Esophagus squamous epithelium (tissue), 5 donors: ENCODE measurements at places on chromosomes 13 and 19.
A peak's percentile ranks its signal among the peaks of the same experiment; 100 is the strongest.

DNA sequence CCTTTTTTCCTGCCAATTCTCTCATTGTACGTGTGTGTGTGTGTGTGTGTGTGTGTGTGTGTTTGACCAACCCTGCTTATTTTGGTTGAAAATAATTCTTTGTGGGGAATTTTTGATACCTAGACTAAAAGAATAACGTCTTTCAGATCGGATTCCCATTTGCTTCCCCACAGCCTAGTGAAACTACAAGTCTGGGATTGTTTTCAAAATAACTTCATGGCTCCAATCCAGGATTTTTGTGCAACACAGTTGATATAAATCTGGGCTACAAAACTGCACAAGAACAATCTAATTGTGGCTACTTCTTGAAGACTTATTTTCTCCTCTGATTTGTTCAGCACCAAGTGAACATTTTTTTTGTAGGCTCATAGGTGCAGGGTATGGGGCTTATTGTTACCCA lies 332.8 kb upstream of the MIR17HG start:
- DNase-seq = no peak

DNA sequence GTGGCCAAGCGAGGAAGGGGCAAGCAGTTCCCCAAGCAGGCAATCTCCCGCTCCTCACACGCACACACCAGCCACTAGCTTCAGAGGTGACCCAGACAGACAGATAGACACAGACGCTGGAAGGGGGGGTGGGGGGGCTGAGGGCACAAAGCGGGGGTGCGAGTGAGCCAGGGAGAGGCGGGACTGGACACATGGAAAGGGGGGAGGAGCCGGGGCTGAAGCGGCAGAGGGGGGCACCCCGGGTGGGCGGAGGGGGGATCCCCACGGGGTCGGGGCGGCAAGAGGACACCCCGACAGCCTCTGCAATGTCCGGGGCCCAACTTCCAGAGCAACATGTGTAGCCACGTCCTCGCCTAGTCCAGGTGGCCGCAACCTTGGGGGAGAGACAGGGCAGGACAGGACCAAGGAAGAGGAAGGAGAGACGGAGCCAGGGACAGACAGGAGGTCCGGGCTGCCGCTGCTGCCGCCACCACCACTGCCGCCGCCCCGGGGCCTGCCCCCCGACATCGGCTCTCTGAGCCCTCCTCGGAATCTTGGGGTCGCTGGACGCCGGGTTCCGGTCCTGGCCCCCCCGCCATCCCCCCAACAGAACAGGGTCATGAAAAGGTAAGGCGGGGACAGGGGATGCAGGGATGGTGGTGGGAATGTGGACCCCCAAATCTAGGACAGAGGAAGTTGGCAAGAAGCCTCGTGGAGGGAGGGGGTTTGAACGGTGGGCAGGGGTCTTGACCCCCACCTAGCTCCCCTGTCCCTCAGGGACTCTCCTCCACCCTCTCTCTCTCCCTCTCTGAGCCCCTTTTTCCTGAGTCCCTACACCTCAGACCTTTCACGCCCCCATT lies 1.1 kb downstream of the GRIN2D start:
- no peak for DNase-seq

- DNase-seq = no peak
These were observed 36.6 kb downstream of the MUC16 start for GRCh38 chr19:8973501-8974091.

GRCh38 chr19:45730368-45731288 lies at the start of gene FBXO46:
FBXO46 (minus strand) TSS chr19:45730896; CDS start chr19:45713495, 17,401 bp downstream.
- DNase-seq = peak; percentile 91

GRCh38 chr19:8626842-8627241 lies 3.6 kb upstream of the NFILZ start:
- DNase-seq = no peak

- no peak for DNase-seq
These were observed 6.6 kb downstream of the ZSCAN18 start for GRCh38 chr19:58091251-58091995.

DNA sequence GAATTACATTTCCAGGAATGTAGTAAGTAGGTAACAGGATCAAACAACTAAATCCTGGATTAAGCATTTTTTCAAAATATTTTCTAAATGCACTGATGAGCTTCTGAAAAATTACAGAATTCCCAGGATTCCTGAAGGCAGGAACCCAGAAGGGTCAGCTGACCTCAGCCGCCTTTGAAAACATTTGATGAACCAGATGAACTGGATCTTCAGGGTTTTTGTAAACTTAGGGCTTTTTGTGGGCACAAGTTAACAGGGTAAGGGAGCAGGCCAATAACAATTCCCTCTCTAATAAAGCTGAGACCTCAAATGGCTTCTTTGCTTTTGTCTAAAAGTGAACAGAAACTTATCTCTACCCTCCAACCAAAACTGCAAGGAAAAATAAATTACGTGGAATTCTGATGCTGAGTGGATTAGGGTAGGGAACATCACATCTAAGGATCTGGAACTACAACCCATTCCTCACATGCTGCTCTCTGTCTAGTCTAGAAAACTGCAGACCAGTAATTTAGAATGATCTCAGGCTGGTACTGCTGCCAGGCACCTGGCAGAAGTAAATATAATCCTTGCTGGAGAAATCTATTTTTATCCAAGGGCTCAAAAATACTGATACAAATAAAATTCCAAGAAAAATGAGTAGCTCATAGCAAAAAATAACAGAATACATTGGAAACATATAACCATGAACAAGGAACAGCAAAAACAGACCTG lies 48.2 kb upstream of the N4BP2L1 start:
- no peak for DNase-seq

- no peak for DNase-seq
These were observed 1.9 kb upstream of the LMTK3 start for GRCh38 chr19:48513289-48514122.

GRCh38 chr13:112959206-112959605 lies 9.8 kb upstream of the MCF2L start:
- DNase-seq = no peak

DNA sequence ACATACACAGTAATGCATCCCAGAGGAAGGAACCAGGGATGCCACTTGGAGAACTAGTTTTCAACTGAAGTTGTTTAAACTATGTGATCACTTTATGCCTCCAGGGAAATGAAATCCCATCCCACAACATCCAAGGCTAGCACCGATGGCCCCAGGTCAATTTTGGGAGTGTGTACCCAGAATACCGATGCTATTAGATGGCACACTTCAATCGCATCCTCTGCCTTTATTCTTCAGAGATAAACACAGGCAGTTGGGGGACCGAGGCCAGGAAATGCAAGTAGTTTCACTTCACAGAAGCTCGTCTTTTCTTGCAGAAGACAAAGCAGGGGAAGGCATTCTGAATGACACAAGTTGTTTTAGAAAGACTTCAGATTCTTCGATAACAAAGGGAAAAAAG lies 13.8 kb downstream of the STK24 start:
- no peak for DNase-seq

GRCh38 chr19:13808856-13809255 lies 13.6 kb downstream of the ZSWIM4 start:
- DNase-seq = no peak

GRCh38 chr19:47497821-47498520 lies 14.0 kb upstream of the KPTN start:
- DNase-seq = no peak

GRCh38 chr13:43874504-43875092 lies 4.9 kb downstream of the CCDC122 start:
- no peak for DNase-seq

- DNase-seq = no peak
These were observed 64.9 kb upstream of the FGF14 start for GRCh38 chr13:102466610-102467190.

- no peak for DNase-seq
These were observed at the start of gene CEACAM16 for GRCh38 chr19:44698492-44699201. CEACAM16 (plus strand) TSS chr19:44699151; CDS start chr19:44701457, 2,306 bp downstream.

DNA sequence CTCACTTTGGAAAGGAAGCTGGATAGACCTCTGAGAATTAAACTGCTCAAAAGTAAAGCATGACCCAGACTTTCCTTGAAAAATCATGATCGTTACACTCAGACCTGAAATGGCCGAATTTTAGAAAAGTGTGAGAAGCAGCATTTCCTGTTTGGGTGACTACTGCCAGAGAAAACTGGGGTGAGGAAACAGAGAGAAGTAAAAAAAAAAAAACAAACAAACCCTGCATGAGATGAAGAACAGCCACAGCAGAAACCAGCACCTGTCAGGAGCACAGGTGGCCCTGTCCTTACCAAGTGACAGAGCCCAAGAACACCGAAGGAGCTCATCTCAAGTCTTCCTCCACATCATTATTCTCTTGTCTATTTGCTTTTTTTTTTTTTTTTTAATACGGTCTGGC lies 12.0 kb upstream of the ADPRHL1 start:
- no peak for DNase-seq

DNA sequence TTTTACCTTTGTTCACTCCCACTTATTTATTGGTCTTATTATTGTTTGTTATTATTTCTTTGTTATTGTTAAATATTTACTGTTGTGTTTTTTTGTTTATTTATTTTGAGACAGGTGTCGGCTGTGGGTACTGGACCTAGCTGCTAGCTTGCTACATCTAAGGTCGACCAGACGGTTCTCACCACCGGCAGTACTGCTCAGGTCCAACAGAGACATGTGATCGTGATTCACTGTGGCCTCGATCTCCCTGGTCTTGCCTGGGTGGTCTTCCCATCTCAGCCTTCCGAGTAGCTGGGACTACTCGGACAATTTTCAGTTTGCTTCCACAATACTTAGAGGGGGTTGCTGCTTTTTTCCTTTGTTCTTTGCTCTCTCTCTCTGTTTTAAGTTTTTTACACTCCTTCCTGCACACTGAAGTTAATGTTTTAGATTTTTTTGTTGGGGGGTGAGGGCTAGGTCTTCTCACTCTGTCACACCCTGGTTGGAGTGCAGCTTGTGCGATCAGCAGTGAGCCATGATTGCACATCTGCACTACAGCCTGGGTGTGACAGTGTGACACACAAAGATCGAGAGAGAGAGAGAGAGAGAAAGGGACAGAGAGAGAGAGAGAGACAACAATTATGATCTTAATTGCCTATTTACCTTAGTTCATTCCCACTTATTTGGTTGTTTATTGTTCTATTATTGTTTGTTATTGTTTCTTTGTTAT lies 1432.4 kb downstream of the UQCRFS1 start:
- DNase-seq = no peak

DNA sequence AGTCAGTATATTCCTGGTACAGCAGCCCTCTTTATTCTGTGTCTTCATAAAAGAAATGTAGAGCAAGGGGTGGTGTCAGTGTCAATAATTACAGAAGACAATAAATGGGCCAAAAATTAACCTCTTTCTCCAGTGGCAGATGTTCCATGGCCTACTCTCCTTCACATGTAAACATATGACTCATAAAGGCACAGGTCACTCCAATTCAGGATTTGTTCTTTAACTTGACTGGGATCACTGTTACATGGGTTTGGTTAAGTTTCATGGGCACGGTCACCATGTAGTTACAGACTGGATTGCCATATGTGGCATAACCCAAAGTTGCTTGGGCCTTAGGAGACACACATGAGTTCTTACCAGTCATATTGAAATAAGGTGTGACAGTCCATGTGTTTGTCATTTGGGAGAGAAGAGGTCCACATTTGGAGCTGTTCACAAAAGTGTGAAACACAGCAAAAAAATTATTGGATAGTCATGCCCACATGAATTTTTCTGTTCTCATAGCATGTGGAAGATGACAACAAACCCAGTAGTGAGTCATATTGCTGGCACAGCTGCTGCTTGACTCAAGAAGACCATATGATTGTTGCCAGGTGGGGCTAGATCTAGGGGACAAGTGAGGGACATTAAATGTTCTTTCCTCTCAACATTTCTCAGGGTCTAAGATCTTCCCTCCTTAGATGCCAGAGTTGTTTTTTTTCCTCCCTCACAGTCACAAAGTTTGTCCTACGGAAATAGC lies 68.1 kb upstream of the HTR2A start:
- DNase-seq = no peak

DNA sequence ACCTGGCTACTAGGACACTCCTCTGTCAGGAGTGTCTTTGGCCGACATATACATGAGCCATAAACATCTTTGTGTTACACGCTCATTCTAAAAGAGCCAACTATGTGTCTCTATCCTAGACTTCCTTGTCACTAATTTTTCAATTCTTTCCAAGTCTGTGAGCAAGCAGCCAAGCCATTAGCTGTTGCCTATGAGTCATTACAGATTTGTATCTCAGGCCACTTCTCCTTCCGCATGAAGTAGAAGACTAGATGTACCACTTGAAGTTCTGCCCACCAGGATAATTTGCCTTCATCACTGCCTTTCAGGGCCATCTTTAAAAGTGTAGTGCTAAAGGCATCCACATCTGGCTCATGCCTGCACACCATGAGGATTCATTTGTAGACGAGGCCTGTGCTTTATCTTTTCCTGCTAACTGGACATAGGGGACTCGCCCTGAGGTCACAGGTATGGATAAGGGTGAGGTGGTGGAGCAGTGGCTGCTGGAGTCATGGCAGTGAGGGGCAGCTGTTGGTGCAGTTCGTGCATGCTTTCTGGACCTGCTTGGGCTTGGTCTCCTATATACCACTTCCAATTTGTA lies 126.1 kb upstream of the KL start:
- DNase-seq = no peak

GRCh38 chr13:102136735-102137296 lies 265.0 kb downstream of the FGF14 start:
- no peak for DNase-seq

GRCh38 chr19:38047049-38047438 lies 140.0 kb downstream of the SIPA1L3 start:
- DNase-seq = no peak

DNA sequence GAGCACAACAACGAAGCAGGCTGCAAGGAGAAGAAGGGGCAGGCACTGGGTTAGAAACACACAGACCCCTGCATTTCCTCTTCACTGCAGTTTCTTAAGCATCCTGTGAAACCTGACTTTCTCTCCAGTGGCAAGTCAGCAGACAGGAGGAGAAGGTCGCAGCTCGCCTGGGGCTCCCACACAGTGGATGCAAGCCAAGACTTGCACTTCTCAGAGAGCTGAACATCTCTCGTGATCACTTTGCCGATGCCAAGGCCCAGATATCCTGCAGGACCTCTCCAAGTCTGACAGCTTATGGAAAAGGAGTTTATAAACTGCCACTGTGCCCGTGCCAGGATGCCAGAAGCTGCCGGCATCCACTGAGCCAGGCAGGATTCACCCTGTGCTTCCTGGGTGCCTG lies 18.4 kb downstream of the TMEM272 start:
- DNase-seq = no peak

DNA sequence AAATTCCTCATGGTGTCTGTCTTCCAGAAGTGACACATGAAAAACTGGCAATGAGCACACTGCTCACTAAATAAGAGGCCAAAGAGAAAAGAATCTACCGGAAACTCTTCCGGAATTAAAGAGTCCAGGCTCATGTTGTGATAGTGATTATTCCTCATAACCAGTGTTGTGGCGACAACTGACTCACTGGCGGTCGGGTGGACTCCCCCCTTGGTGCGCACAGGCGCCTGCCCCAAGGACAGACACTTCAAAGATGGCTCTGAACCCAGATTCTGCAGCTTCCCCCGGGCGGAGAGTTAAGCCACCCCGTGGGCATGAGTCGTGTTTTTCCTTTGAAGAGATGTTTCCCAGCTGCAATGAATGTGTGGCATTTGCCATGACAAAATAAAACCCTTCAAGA lies 10.3 kb downstream of the IL17D start:
- no peak for DNase-seq

GRCh38 chr19:18647807-18648206 lies 11.0 kb downstream of the KLHL26 start:
- DNase-seq = no peak

GRCh38 chr13:98557937-98558792 lies 18.7 kb downstream of the STK24 start:
- DNase-seq = no peak
